Type B pancreatic cell (in vitro differentiated cells): ENCODE measurements at places on chromosomes 6 and 20.

GRCh38 chr20:46279103-46279502 is 29.2 kb downstream of the CDH22 start:
- DNase-seq, result no peak

- DNase-seq, result no peak
Measured at GRCh38 chr20:54940522-54940921, 465.1 kb downstream of the DOK5 start.

- DNase-seq, result no peak
Measured at GRCh38 chr20:61912665-61913422, 152.8 kb downstream of the TAF4 start.

DNA sequence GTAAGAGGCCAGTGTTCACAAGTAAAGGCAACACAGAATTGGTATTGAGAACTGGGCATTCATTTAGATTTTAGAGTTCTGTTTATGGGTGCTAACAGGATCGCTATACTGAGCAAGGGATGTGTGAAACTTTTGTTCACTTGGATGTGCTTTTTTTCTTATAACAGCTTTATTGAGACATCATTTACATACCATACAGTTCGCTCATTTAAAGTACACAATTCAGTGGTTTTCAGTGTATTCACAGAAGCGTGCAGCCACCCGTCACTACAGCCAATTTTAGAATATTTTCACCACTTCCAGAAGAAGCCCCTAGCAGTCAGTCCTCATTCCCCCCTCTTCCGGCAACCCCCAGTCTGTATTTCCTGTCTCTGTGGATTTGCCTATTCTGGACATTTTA is 48.7 kb downstream of the GFRA4 start:
- no peak for DNase-seq

GRCh38 chr6:75557068-75557467 is 44.6 kb upstream of the SENP6 start:
- no peak for DNase-seq

GRCh38 chr6:163825033-163825432 is 410.5 kb downstream of the QKI start:
- DNase-seq, result no peak

GRCh38 chr6:113632220-113632864 is 224.8 kb upstream of the MARCKS start:
- no peak for DNase-seq

DNA sequence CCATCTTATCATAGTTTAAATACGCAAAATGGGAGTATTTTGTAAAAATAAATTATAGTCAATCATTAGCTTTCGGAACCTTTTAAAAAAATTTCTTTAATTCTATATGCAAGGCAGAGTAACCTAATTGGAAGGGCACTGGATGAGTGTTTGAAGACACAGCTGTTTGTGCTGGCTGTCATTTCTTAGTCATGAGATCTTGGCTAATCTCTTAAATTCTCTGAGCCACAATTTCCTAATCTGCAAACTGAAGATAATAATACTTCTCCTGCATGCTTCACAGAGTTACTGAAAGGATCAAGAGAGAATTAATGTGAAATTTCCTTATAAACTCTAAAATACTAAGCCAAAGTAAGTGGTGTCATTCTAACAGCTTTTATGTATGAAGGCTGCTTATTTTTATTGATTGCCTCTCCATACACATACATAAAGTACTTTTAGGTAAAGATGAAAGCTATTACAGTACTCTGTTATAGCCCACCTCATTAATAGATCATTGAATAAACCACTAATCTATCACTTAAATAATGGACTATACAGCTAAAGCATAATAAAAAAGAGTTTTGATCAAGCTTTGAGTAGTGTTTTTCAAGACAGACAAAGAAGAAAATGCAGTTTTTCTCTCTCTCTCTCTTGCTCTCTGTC is 383.7 kb upstream of the IRAK1BP1 start:
- no peak for DNase-seq

- DNase-seq, result no peak
Measured at GRCh38 chr6:16249971-16250370, 11.6 kb downstream of the GMPR start.

GRCh38 chr20:3479759-3480615 is 9.2 kb downstream of the ATRN start:
- no peak for DNase-seq

GRCh38 chr6:89281779-89282246 is 33.3 kb downstream of the GABRR2 start:
- DNase-seq, result no peak

- DNase-seq, result no peak
Measured at GRCh38 chr6:150128425-150128824, 14.4 kb upstream of the PPP1R14C start.

GRCh38 chr6:32668226-32668747 is 1.8 kb upstream of the HLA-DQB1 start:
- no peak for DNase-seq

GRCh38 chr6:54633601-54634000 is 213.0 kb upstream of the FAM83B start:
- no peak for DNase-seq

- DNase-seq, result no peak
Measured at GRCh38 chr6:75117701-75118100, 88.2 kb downstream of the COL12A1 start.
